Glutamatergic neuron (in vitro differentiated cells): ENCODE measurements at places on chromosomes 2 and 18. TPM values are rescaled to one million over a fixed set of nuclear protein-coding genes. Genes with fewer than 3 reads are reported as not detected.

GALNT14 gene
- total RNA-seq: 14.4 TPM

HOXD1 gene
- not detected for total RNA-seq

SALL3 gene
- total RNA-seq: 23.4 TPM

ANKRD29 gene
- total RNA-seq: not detected

MYO1B gene
- 129 TPM for total RNA-seq

ADCY3 gene
- 76.2 TPM for total RNA-seq

SCYGR3 gene
- total RNA-seq: not detected

SLC66A3 gene
- total RNA-seq: 10.9 TPM

EHBP1 gene
- total RNA-seq: 63.4 TPM

SKOR2 gene
- total RNA-seq: 6.7 TPM

SLC4A3 gene
- 24.4 TPM for total RNA-seq

ANKRD36C gene
- total RNA-seq: 75.7 TPM

ALPI gene
- total RNA-seq: not detected

GPR75 gene
- 5.6 TPM for total RNA-seq

STARD6 gene
- total RNA-seq: not detected

MAP3K19 gene
- total RNA-seq: not detected

TMEM182 gene
- total RNA-seq: 5.8 TPM

RNF125 gene
- 1.5 TPM for total RNA-seq

RNF144A gene
- total RNA-seq: 40.2 TPM

SFT2D3 gene
- 6.4 TPM for total RNA-seq

LYPD1 gene
- total RNA-seq: 1.1 TPM

KCNE4 gene
- total RNA-seq: not detected

PARD6G gene
- 25.2 TPM for total RNA-seq

LRPPRC gene
- total RNA-seq: 88.0 TPM

BOK gene
- 13.8 TPM for total RNA-seq

CABLES1 gene
- total RNA-seq: 3.1 TPM

TRIM54 gene
- total RNA-seq: 2.0 TPM

RIT2 gene
- total RNA-seq: not detected

MARCHF4 gene
- total RNA-seq: 26.1 TPM

THAP4 gene
- 32.4 TPM for total RNA-seq

USP14 gene
- 92.4 TPM for total RNA-seq

MDH1B gene
- 0.98 TPM for total RNA-seq

SPEG gene
- 92.9 TPM for total RNA-seq

LINC00305 gene
- not detected for total RNA-seq

HTR2B gene
- total RNA-seq: not detected

CNGA3 gene
- total RNA-seq: 7.6 TPM

LRATD1 gene
- total RNA-seq: 19.4 TPM

EPHA4 gene
- total RNA-seq: 57.2 TPM

CAB39 gene
- 60.3 TPM for total RNA-seq

CYP26B1 gene
- total RNA-seq: 9.7 TPM

GCG gene
- total RNA-seq: not detected

XDH gene
- 1.3 TPM for total RNA-seq

AGAP1 gene
- total RNA-seq: 153 TPM
